Activated CD4-positive, alpha-beta T cell treated with anti-CD3 and anti-CD28 coated beads, Interleukin-2, amount 50 U/mL, for 16 hours (primary cell): ENCODE measurements at places on chromosomes 11 and 22.

- DNase-seq, result no peak
Measured at GRCh38 chr22:31893460-31893859, 50.9 kb upstream of the YWHAH start.

DNA sequence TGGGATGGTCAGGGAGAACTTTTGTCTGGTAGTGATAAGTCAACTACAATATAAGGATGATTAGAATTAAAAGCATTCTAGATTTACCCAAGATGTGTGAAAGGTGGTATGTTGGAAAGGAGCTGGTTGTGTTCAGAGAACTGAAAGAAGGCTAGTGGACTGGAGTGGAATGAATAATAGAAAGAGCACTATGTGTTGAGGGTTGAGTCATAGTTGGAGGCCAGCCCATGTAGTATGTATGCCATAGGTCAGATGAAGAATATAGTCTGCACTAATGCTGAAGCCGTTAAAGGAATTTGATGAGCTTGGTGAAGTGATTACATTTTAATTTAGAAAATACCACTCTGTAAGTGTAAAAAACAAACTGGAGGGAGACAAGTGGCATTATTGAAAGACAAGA is 514.1 kb downstream of the CNTN5 start:
- DNase-seq, result no peak

- no peak for DNase-seq
Measured at GRCh38 chr11:61343792-61344745, 11.0 kb downstream of the TKFC start.

DNA sequence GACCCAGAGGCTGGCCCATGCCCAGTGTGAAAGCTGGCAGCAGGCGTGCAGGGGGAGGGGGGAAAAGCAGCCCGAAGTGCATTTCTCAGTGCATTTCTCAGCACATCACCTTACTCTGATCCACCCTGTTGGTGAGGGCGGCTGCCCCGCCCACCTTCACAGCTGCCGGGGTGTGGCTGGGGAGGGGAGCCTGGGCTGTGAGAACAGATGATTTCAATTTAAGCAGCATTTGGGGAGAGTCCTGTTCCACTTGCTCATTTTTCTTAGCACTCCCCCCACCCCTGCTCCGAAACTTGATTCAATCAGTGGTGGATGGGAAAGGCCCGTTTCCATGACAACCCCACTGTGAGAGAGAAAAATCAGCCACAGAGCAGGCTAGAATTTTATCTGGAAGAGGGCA is 84.8 kb downstream of the SNX19 start:
- no peak for DNase-seq

- no peak for DNase-seq
Measured at GRCh38 chr22:26939466-26939865, 282.1 kb downstream of the MIAT start.

DNA sequence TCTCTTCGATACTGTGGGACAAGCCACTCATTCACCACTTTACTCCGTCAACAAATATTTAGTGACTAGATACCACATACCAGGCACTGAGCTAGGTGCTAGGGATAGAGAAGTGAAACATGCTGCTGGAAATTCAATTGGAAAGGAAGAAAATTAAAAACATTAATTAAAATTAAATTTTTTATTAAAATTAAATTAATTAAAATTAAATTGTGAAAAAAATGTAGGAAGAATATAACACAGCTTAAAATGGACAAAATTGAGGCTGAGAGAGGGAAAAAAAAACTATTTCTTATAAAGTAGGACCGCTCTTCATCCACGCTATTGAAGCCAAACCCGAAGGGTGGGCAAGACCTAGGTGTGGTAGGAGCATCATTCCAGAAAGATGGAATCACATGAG is 23.6 kb upstream of the LRRC55 start:
- no peak for DNase-seq

DNA sequence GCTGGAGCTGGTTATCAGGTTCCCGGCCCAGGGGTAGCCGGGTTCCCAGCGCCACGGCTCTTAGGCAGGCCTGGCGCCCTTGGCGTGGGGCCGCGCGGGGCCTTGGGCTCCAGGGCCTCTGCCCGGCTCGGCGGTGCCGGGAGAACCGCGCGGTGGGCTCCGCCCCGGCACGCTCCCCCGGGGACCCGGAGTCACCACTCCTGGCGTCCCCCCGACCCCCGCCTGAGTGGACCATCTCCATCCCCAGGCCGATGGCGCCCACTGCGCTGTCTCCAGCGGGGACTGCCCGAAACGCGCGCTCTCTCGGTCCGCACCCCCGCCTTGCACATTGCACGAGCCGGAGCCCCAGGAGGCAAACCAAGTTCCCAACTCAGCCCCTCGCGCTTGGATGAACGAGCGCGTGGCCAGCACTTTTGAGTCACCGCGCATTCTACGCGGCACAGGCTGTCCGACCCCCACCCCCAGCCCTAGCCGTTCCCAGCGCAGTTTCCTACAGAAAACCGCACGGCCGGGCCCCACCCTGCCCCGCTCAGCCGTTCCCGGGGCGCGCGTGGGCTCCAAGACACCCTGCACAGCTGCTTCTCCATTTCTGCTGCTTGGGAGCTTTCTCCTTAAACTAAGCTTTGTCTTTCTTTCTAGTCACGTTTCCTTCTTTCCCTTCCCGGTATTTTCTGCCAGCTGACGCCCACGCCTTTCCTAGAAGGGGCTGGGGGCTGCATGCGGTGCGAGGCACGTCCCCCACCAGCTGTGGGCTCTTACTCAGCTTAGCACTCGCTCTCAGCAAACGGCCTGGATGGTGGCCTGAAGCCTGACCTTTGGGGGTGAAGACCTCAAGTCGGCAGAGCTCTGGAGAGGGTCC is 650 bp upstream of the CHID1 start:
- peak; percentile 35 for DNase-seq

DNA sequence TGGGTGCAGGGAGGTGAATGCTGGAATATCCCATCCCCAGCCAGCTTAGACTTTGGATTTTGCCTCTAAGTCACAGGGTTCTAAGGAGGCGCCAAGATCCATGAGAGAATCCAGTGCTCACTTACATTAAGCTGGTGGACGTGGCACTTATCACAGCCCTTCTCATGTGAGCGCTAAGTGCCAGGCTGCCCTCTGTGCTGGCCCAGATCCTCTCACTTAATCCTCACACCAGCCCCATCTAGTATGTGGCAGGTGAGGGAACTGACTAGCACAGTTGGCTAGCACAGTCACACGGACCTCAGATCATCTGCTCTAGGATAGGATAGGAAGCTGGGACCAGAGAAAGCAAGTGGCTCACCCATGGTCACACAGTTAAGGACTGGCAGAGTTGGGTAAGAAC is 3.6 kb downstream of the HMOX1 start:
- no peak for DNase-seq

DNA sequence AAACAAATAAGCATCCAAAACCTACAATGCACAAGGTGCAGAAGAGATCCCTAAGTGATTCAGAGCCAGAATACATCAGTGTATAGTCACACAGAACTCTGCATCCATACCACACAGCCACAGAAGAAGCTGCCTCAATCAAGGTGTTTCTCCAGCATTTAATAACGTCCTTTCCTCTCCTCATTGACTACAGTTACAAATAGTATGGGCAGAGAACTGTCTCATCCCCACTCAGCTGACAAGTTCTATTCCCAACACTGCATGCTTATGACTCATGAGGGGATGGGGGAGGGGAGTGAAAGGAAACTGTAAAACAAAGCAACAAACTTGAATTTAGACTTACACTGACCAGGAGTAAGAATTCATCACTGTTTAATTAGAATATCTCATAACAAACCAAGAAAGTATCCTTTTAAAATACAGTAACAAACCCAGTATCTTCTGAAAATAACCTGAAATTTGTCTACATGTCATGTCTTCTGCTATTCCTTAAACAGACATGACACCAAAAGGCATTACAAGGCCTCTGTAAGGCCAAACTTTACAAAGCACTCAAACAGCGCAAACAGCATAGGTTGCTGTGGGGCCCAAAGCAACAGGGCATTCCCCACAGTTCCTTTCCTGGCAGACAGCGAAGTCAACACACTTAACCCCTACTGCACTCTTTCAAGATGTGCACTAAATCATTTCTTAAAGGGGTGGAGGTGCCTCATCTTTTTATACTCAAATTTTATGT is 29.3 kb downstream of the CELF1 start:
- peak; percentile 64 for DNase-seq

DNA sequence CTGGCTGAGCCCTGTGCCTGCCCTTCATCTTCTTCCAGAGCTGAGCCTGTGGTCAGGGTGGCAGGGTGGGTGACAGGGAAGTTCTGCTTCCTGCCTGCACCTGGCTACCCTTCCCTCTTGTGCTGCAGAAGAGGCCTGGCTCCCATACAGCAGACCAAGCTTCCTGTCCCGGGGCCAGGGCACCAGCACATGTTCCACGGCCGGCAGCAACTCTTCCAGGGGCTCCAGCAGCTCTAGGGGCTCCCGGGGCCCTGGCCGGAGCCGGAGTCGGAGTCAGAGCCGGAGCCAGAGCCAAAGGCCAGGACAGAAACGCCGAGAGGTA is 15.0 kb downstream of the ROBO3 start:
- no peak for DNase-seq

DNA sequence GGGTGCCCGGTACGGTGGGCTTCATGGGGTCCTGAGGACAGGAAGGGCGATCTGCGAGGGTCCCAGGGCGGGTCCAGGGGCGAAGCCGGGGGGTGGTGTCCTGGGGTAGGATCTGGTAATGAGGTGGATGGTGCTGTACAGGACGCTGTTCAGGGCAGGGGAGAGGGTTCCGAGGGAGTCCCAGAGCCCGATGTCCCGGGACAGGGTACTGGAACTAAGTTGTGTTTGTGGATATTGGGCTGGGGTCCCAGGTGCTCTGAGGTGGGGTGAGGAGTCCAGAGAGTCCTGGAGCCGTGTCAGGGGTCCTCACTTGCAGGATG is 426 bp downstream of the LZTR1 start:
- no peak for DNase-seq
